ENCODE measurements at places on chromosomes 16 and 17.

DNA sequence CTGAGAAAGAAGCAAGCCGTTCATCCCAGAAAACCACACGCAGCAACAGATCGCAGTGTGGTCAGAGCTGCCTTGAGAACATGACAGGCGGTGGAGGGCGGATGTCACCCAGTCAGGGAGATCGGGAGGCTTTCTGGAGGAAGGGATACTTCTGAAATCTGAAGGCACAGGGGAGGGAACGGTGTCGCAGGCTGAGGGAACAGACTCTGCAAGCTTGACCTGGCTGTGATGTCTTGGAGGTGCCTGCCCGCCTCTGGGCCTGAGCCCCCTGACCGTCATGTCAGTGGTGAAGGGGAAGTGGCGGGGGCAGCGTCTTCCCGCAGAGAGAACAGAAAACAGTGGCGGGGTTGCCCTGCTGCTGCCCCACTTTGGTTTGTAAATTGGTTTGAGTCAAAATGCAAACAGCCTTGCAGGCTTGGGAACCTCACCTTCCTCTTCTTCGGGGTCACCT, 8.1 kb upstream of the ATP2A3 start:
- DNase-seq = no peak

GRCh38 chr17:70307430-70308225, 138.3 kb downstream of the KCNJ2 start:
- no peak for DNase-seq

DNA sequence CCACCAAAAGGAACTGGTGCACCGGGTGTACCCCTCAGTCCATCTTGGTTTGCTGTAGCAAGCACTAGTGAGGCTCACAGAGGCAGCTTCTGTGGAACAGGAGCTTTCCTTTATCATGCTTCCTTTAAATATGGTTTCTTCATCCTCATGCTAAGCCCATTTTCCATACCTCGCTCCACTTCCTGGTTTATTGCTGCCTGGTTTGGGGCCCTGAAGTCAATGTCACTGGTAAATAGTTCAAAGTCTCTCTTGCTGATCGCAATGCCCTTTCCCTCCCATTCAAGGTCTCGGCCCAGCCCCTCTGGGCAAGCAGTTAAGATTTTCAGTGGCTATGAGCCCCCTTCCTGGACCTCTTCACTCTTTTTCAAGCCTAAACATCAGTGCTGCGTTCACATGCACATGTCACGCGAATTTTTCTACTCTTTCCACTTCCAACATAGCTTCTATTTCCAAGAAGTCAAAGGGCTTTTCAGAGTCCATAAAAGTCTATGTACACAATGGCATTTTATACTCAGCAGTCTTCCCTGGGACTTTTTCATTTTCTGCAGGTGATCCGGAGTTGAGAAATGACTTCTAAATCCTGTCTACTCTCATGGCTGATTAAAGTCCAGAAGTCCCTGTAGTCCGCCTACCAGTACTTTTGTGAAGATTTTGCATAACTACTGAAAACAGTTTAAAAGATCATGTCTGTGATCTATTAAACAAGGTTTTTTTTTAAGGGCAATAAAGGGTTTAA, 323.8 kb upstream of the ZFHX3 start:
- no peak for DNase-seq

GRCh38 chr16:89921131-89921701, 1.9 kb upstream of the TUBB3 start:
- no peak for DNase-seq

DNA sequence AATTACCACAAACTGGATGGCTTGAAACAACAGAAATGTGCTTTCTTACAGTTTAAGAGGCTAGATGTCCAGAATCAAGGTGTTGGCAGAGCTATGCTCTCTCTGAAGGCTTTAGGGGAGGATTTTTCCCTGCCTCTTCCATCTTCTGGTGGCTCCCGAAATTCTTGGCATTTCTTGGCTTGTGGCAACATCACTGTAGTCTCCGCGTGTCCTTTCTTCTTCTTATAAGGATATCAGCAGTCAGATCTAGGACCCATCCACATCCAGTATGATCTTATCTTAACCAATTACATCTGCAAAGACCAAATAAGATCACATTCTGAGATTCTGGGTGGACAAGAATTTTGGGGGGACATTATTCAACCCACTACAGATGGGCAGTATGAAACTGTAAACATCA, 119.2 kb upstream of the PMFBP1 start:
- no peak for DNase-seq

DNA sequence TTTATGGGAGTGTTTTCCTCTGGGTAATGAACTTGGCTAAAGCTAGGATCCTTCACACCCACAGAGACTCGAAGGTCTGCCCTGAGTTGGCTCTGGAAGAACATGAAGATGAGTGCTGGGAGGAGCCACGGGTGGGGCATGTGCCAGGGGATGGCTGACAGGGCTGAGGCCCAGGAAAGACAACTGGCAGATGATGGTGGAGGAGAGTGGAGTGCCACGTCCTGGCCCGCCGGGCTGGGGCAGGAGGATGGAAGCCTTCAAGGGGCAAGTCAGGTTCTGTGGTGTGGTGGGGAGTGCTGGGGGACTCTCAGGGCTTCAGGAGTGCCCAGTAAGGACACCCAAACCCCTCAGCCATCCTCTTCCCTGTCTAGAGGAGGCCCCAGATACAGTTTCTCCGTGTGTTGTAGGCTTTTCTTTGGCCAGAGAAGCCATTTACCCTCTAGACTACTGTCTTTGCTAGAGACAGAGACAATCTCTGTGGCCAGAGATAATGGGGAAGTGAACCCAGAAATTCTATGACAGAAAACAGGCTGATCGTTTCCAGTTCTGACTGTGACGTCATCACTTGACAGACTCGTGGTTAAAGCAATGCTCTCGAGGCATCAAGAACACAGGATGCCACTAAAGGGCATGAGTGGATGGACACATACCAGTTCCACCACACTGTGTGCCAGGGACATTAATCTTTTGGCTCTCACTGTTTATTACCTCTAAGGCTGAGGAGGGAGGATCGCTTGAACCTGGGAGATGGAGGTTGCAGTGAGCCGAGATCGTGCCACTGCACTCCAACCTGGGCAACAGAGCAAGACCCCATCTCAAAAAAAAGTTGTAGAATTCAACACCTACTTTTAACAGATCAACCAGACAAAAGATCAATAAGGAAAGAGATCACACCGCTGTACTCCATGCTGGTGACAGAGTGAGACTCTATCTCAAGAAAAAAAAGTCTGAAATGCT, 18.6 kb upstream of the SLC5A10 start:
- no peak for DNase-seq

DNA sequence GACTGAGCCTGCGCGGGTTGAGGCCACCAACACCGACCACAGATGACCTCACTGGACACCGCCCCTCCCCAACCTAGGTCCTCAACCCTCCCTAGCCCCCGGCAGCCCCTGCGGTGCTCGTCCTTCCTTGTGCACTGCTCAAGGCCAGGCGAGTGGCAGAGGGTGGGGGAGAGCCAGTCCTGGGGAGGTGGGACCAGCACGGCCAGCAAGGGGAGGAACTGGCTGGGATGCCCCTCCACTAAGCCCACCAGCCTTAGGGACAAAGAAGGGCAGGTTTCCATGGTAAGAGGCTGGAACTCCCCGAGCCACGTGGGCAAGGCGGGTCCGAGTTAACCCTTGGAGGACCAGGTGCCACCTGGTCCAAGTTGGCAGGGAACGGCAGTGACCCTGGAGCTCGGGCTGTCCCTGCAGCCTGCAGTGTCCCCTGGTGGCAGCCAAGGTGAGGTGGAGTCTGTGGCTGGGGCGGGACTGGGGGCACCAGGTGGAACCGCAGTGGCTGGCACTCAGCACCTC, 9.2 kb downstream of the FSCN2 start:
- peak; percentile 31 for DNase-seq

- DNase-seq = no peak
Measured at GRCh38 chr16:75099738-75100602, 16.6 kb downstream of the LDHD start.

- no peak for DNase-seq
Measured at GRCh38 chr16:25395528-25395927, 137.9 kb upstream of the ZKSCAN2 start.

- DNase-seq = no peak
Measured at GRCh38 chr17:9199571-9200551, 178.6 kb downstream of the NTN1 start.
